ENCODE measurements at places on chromosomes 1 and 21. TPM values are rescaled to one million over a fixed set of nuclear protein-coding genes. Genes with fewer than 3 reads are reported as not detected.

GRCh38 chr1:171913385-171913784 is 72.1 kb downstream of the DNM3 start:
- no peak for DNase-seq

- DNase-seq = no peak
These were observed 26.4 kb upstream of the EEIG2 start for GRCh38 chr1:108533351-108534083.

GRCh38 chr1:235111107-235111506 is 17.5 kb downstream of the TOMM20 start:
- DNase-seq = no peak

DNA sequence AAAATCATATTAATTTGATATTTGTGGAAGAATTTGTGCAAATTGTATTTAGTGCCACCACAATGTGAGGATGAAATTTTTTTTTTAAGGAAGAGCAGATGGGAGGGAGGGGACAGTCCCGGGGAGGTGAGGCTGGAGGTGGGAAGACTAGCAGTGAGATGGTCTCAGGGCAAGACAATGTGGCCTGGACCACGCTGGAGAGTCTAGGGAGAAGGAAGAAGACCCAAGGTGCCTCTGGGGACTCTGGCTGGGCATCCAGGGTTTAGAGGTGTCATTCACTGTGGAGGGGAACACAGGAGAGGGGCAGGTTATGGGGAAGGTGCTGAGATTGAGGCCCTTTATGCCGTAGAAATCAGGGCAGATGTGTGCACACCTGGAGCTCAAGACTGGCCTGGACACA is 10.3 kb upstream of the THEMIS2 start:
- DNase-seq = no peak

DNA sequence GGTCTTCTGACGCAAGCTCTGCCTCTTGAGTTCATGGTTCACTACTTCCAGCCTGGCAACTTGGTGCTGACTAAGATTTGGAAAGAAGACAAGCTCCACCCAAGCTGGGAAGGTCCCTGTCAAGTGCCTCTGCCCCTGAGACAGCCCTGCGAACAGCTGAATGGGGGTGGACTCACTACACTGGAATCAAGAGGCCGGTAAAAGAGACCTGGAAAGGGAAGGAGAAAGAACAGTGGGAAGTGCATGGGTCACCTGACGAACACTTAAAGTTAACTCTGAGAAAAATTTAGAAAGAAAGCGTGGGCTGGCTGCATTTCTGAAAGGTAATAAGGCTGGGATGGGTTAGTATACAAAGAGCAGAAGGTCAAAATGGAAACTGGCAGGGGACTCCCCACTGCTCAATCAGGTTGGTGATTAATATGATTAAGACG is 26.1 kb upstream of the ZNF496 start:
- no peak for DNase-seq

Gene RNU1-4
- total RNA-seq = 3,937 TPM

Gene KRTAP21-2
- not detected for total RNA-seq

Gene NTRK1
- total RNA-seq = 1.2 TPM

Measured in mesothelial cell of epicardium (in vitro differentiated cells).